Activated effector memory CD4-positive, alpha-beta T cell treated with anti-CD3 and anti-CD28 coated beads, Interleukin-2, amount 50 U/mL, for 16 hours (primary cell): ENCODE measurements at places on chromosomes 3 and 15.
A peak's percentile ranks its signal among the peaks of the same experiment; 100 is the strongest.

DNA sequence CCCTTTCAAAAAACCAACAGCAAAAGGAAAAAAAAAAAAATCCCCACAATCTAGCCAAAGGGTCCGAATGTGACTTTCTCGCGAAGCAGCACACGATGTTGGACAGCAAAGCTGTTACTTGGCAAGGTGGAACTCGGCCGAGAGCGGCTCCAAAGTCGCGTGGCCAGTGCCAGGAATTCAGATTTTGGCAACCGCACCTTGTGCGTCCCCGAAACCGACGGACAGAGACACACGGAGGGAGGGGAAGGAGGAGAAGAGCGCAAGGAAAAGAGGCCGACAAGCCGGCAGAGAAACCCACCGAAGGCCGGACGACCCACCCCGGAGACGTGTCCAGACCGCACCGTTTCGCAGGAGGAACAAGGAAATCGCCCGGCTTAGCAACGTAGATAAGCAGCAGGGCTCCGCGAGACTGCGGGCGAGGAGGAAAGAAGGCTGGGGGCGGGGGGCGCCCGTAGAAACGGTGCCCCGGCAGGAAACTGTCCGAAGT, 517.3 kb downstream of the MECOM start:
- no peak for DNase-seq

DNA sequence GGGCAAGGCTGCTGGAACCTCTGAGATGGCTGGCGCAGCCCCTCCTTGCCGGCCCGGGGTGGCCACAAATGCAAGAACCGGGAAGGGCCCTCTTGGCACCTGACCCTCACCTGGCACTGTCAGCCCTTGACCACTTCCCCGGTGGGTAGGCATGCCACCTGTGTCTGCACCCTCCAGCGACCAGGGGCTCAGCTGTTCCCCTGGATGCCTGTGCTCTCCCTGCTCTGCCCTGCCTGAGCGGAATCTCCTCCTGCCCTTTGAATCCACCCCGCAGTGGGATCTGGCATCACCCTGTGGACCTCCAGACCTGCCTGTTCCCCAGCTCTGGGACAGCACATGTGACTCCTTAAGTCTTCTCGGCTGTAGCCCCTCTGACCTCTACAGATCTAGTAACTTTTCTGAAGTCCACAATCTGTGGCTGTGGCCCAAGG, 26.1 kb upstream of the FGD5 start:
- DNase-seq, result no peak

- no peak for DNase-seq
Observed at GRCh38 chr3:56484525-56485032, 16.3 kb upstream of the ERC2 start.

- peak; percentile 50 for DNase-seq
Observed at GRCh38 chr3:134904776-134905646, 110.0 kb downstream of the EPHB1 start.

GRCh38 chr15:82952158-82953081, at the start of gene HOMER2:
HOMER2 (minus strand) TSS chr15:82952720; CDS start chr15:82952535, 185 bp downstream.
- no peak for DNase-seq

- DNase-seq, result no peak
Observed at GRCh38 chr3:12532182-12532581, 13.1 kb downstream of the MKRN2OS start.

- DNase-seq, result no peak
Observed at GRCh38 chr15:39144051-39144450, 436.8 kb upstream of the THBS1 start.

- no peak for DNase-seq
Observed at GRCh38 chr3:16266714-16267113, 1.7 kb downstream of the OXNAD1 start.

DNA sequence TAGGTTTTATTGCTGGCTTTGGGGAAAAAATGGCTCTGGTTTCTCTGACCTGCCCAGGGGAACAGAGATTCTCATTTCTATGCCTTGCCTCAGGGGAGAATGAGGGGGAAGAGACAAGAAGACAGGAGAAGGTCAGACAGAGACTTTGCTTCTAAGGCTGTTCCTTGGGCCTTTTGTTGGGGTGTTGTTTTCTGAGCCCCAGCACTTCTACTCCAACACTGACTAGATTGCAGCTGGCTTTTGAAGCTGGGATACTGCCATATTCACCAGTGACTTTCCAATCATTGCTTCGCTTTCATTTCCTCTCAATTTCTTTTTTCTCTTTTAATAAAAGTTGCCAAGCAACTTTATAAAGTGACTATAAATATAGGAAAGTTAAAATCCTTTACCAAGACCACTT, 143.2 kb upstream of the ARHGEF26 start:
- DNase-seq, result no peak

GRCh38 chr15:90211440-90212143, 10.5 kb downstream of the SEMA4B start:
- DNase-seq, result no peak

- DNase-seq, result no peak
Observed at GRCh38 chr3:66971245-66971644, 26.9 kb upstream of the KBTBD8 start.

DNA sequence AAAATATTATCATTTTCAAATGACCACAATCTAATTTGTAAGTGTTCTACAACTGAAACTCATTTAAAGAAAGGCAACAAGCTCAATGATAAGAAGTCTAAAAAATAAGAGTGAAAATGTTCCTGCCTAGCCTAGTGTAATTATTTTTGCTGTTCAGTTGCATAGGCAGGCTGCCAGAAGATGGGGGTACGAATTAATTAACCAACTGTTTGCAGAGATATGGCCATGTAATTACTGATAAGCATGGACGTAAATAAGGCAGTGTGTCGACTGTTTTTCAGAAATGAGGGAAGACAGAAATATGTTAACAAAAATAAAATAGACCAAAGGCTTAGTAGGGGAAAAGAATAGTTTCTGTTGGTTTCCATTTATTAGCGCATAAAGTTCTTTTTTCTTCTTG, 24.7 kb upstream of the SCAANT1 start:
- no peak for DNase-seq

- DNase-seq, result no peak
Observed at GRCh38 chr3:177551431-177551836, 354.2 kb upstream of the TBL1XR1 start.

GRCh38 chr15:72800833-72801481, 17.4 kb upstream of the ADPGK start:
- DNase-seq, result no peak

GRCh38 chr3:71728632-71729342, 3.6 kb upstream of the EIF4E3 start:
- no peak for DNase-seq

- no peak for DNase-seq
Observed at GRCh38 chr15:32923176-32923575, 205.4 kb downstream of the GREM1 start.

DNA sequence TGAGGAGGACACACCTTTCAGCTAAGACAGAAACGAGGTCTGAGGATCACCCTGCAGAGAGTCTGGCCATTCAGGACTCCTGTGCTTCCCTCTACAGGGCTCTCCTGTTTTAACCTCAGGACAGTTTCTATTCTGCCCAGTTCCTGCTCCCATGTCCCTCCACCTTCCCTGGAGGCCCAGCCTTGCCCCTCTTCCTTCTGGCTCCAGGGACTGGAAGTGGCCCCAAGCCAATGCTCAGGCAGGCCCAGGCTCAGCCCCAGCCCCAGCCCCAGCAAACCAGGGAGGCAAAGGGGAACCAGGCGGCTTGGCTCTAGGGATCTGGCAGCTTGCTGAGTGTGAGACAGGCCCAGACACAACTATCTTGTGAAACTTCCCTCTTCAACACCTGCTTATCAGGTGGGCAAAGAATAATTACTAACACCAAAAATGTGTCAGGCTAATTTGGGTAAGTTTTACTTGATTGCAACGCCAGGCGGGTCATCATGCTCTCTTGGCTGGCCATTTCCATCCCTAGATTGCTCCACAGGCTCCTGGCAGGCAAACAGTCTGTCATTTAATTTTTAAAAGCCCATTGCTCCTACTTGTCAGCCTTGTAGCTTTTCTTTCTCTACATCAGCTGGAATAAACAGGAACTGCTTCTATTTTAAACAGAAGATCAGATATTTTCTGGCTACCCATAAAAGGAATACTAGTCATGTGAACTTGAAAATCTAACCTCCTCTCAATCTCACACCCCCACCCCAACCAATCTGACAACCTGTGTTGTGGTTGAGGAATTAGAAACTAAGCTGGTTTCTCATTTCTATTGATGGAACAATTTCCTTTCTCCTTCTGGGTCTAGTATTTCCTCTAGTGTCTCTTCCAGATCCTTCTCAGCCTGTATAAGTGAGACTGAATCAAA, 33.5 kb downstream of the UPK1B start:
- DNase-seq, result no peak

DNA sequence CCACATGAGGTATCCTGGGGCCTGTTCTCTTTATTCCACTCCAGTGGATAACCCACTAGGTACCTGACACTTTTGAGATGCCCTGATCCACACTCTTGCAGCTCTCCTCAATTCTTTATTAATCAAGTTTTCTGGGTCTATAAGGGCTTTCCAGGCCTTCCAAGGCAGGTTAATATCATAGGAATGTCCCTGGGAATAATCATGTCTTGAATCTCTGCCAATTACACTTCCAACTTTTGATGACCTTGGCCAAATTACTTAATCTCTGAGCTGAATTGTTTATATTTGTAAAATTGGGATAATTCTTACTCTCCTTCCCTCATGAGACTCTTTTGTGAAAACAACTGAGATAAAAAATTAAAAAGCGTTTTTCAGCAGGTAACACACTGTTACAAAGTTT, 881.7 kb downstream of the MCTP2 start:
- no peak for DNase-seq

- no peak for DNase-seq
Observed at GRCh38 chr3:151124476-151124875, 39.0 kb downstream of the MED12L start.
